ENCODE measurements at places on chromosomes 16 and 17.

GRCh38 chr16:31330553-31330890 is 24.5 kb upstream of the ITGAX start:
- DNase-seq = no peak

GRCh38 chr17:77281122-77281903 is 140.5 kb downstream of the SEC14L1 start:
- DNase-seq = peak; percentile 66

- no peak for DNase-seq
Measured at GRCh38 chr17:29578626-29579485, 10.4 kb downstream of the TP53I13 start.

- DNase-seq = no peak
Measured at GRCh38 chr16:88705076-88705684, 1.0 kb downstream of the RNF166 start.

- no peak for DNase-seq
Measured at GRCh38 chr17:4559139-4559791, 1.1 kb downstream of the GGT6 start.

- DNase-seq = peak; percentile 32
Measured at GRCh38 chr17:31318298-31318801, 3.1 kb downstream of the EVI2A start.

- no peak for DNase-seq
Measured at GRCh38 chr16:52964290-52964689, 88.4 kb downstream of the CHD9NB start.

Measured in T-helper 9 cell (primary cell).